ENCODE measurements at places on chromosomes 7 and 10. TPM values are rescaled to one million over a fixed set of nuclear protein-coding genes. Genes with fewer than 3 reads are reported as not detected.

- DNase-seq = no peak
These were observed 226.4 kb downstream of the BUB3 start for GRCh38 chr10:123380491-123381085.

GRCh38 chr10:3911713-3912442 lies 126.9 kb upstream of the KLF6 start:
- no peak for DNase-seq

- DNase-seq = no peak
These were observed 1.0 kb upstream of the DENND2A start for GRCh38 chr7:140641524-140642195.

The GARIN1A gene
- 3.4 TPM for total RNA-seq

The NXPH1 gene
- total RNA-seq = not detected

The PRTFDC1 gene
- 2.6 TPM for total RNA-seq

The NSUN6 gene
- 11.8 TPM for total RNA-seq
